Camera-type eye (tissue), 1 donor: ENCODE measurements at places on chromosomes 1 and 21. TPM values are rescaled to one million over a fixed set of nuclear protein-coding genes. Genes with fewer than 3 reads are reported as not detected.

The MAP10 gene
- total RNA-seq: 4.6 TPM

The SPRR2G gene
- not detected for total RNA-seq

The KCNJ10 gene
- total RNA-seq: 7.6 TPM

The PBX1 gene
- total RNA-seq: 141 TPM

The HSD11B1 gene
- 0.77 TPM for total RNA-seq

The RIPPLY3 gene
- 0.60 TPM for total RNA-seq

The VHLL gene
- total RNA-seq: not detected

The CCSAP gene
- total RNA-seq: 42.7 TPM

The HAO2 gene
- total RNA-seq: not detected

The KCNQ4 gene
- total RNA-seq: 7.2 TPM

The TCHH gene
- total RNA-seq: 0.66 TPM

The GPR25 gene
- total RNA-seq: not detected

The NR1I3 gene
- total RNA-seq: not detected
